ENCODE measurements at places on chromosomes 7 and 10.

DNA sequence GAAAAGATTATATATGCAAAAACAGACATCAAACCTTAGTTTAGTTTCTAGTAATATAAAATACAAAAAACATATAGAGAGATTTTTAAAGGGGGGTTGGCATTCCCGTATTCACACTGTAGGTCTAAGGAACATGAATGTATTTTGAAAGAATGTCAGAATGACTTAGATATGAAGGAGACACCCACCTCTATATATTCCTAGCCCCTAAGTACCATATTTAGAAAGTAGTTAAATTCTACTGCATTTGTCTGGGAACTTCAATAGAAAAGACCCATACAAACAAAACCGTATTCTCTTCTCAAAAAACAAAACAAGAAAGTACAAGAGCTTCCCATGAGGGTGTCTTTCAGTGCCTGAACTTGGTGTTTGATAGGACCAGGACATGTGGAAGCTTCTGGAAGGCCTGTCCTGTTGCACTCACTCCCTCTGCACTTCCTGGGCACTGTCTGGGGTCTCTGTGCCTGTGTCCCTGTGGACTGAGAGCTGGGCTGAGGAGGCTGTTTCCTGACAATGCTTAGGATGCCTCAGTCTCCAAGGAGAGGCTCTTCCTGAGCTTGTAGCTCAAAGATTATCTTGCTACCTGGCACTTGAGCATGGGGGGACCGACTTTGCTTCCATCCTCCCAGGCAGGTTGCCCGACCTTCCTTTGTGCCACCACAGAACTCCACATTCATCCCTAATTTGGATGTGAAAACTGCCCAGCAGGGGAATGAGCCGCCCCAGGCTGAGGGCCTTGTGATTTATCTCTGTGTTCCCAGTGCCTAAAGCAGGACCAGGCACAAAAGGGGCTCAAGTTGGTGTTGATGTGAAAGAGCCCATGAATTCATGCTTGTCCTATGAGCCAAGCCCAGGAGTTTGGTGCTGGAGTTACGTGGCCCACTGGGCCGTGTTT lies 44.4 kb upstream of the KLF6 start:
- no peak for DNase-seq

- DNase-seq: no peak
Observed at GRCh38 chr10:91061608-91062007, 140.7 kb upstream of the ANKRD1 start.

GRCh38 chr10:75083972-75084833 lies 27.3 kb upstream of the SAMD8 start:
- DNase-seq: no peak

DNA sequence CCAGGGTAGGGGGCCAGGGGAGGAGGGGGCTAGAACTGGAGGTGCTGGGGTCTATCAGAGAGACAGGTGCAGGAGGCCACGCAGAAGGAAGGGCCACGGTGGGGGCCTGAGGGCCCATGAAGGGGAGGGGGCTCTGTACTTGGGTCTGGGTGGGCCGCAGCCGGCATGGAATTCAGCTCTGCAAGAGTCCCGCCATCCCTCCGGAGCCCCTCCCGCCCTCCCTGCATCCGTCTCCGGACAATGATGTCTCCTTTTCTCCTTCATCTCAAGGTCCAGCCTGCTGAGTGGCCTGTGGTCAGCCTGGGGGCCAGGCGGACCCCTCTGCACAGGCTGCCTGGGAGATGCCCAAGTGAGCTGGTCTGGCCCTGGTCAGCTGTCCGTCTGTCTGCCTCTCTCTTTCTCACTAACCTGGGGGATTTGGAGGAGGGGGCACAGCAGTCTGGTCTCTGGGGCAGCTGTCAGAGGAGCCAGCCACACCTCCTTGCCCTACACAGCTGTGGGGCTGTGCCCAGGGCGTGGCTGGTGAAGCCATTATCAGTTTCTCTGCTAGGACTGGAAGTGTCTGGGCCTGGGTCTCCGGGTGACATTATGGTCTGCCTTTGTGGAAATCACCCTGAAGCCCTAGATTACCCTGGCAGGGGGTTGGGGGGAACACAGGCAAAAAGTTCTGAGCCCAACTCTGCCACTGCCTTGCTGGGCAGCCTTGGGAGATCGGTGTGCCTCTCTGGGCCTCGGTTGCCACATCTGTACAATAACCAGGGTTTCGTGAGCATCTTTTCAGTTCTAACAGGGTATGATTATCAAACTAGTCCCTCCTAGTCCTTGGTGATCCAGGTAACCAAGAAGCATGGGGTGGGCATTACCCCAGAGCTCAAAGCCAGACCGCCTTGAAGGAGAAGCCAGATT lies 19.0 kb upstream of the HSPB1 start:
- DNase-seq: no peak

GRCh38 chr7:7414791-7415603 lies 120.7 kb downstream of the COL28A1 start:
- no peak for DNase-seq

All from hypothalamus (tissue), 51 donors.